ENCODE measurements at places on chromosomes 12 and 14. TPM values are rescaled to one million over a fixed set of nuclear protein-coding genes. Genes with fewer than 3 reads are reported as not detected.

NINJ2 gene
- 14.8 TPM for total RNA-seq

- DNase-seq, result no peak
These were observed 748 bp downstream of the MAPKAPK5 start for GRCh38 chr12:111842556-111843396.

DNA sequence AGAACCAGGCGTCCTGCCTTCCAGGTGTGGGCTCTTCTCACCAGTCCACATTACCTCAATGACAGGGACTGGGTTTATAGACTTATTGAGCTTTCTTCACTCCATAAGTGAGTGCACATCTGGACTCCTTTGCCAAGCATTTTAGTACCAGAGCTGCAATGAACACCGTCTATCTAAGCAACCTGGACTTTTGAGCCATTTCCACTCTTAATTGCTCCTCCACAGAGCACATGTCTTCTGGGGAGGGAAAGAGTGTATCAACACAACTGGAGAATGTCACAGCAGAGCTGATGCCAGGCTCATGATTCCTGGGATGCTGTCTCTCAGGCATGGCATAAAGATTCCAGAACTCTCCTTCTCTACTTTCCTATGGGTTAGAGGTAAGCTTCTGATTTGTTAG lies 43.0 kb upstream of the BDKRB2 start:
- no peak for DNase-seq

TOMM20L gene
- not detected for total RNA-seq

MLXIP gene
- total RNA-seq, result 36.7 TPM

All from omental fat pad (tissue), 4 donors.